CD4-positive, alpha-beta T cell treated with Interleukin-1 beta for 1 hour (primary cell): ENCODE measurements at places on chromosomes 12 and 14.

GRCh38 chr12:40499856-40500255 is 192.4 kb upstream of the CNTN1 start:
- no peak for DNase-seq

DNA sequence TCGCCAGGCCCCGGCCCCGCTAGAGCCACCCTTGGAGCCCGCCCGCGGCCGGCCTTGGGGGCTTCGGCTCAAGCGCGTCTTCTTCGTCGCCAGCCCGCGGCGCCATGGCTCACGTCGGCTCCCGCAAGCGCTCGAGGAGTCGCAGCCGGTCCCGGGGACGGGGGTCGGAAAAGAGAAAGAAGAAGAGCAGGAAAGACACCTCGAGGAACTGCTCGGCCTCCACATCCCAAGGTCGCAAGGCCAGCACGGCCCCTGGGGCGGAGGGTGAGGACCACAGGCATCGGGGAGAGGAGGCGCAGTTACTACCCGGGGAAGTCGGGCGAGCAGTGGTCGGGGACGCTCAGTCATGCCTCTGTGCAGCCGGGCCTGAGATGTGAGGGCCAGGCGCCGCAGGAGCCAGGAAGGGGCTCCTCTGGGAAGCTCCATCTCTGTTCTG is 573 bp downstream of the ARL6IP4 start:
- DNase-seq = no peak

GRCh38 chr12:54195737-54196347 is 7.1 kb upstream of the SMUG1 start:
- DNase-seq = peak; percentile 48

- DNase-seq = no peak
These were observed 25.8 kb downstream of the RESF1 start for GRCh38 chr12:31984806-31985591.

GRCh38 chr14:21042918-21043317 is 756 bp downstream of the RNASE7 start:
- no peak for DNase-seq

DNA sequence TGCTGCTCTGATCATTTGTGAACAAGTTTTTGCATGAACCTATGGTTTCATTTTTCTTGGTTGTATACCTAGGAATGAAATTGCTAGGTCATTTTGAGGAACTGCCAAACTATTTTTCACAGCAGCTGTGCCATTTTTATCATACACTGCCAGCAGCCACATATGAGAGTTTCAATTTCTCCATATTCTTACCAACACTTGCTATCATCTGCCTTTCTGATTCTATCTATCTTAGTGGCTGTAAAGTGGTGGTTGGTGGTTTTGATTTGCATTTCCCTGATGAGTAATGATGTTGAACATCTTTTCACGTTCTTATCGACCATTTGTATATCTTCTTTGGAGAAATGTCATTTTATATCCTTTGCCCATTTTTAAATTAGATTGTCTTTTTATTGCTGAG is 146.1 kb downstream of the C12orf75 start:
- no peak for DNase-seq
